Fibroblast of skin of back (primary cell): ENCODE measurements at places on chromosomes 3 and 15.

- peak; percentile 68 for DNase-seq
Measured at GRCh38 chr15:35723852-35724251, 177.9 kb upstream of the DPH6 start.

DNA sequence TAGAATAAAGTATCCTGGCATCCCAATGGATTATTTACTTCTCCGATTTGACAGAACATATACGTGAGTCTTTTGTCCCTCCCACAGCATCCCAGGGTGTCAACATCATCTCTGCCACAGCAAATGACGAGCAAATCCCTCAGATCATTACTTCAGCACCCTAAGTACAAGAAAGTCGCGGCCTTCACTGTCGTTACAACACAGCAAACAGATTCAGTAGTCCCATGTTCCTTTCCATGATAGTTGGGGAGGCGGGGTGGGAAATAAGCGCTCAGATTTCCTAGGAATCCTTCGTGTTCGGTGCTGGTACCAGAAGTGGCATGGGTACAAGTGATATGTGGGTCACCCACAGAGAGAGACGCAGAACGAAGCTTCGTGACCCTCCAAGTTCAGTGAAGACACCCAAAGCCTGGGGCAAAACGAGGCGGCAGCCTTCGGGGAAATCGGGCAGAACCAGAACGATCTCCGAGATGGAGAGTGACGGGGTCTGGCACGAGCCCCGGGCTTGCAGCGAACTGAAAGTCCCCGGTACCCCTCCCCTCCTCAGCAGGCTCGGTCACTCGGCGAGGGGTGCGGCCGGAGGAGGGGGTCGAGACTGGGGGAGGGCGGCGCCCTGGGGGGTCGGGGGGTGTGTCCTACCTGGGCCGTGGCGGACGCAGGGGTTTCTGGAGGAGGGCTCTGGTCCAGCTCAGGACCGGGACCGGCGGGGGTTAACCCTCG, 619 bp downstream of the TTBK2 start:
- peak; percentile 45 for DNase-seq

GRCh38 chr15:29102911-29103823, 166.5 kb downstream of the NSMCE3 start:
- DNase-seq = no peak

DNA sequence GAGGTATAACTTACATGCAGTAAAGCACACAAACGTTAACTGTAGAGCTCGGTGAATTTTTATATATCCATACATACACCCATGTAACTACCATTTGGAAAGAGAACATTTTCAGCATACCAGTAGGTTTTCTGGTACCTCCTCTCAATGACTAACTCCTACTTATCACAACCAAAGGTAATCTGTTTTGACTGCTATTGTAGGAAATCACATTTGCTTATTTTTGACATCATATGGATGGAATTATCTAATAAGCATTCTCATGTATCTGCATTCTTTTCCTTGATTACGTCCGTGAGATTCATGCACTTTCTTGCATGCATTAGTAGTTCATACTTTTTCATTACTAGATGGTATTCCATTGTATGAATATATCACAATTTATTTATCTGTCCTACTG, 76.8 kb downstream of the CSNK1G1 start:
- no peak for DNase-seq

DNA sequence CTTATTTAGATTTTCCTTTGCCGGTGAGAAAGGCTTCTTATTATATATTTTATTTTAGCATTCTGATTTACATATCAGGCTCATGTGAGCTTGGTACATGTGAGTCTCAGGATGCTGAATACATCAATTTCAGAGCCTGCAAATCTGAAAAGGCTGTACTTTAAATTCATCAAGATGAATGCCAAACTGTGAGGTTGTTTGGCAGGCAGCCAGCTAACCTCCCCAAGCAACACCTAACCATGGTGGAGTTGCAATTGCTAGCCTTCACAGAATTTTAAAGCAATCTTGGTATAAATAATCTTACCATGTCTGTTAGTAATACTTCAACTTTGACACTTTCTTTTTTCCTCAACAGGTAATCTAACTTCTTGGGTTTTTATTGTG, 252.5 kb downstream of the CDIN1 start:
- DNase-seq = no peak

GRCh38 chr3:22779737-22780136, 423.4 kb upstream of the UBE2E2 start:
- DNase-seq = no peak

DNA sequence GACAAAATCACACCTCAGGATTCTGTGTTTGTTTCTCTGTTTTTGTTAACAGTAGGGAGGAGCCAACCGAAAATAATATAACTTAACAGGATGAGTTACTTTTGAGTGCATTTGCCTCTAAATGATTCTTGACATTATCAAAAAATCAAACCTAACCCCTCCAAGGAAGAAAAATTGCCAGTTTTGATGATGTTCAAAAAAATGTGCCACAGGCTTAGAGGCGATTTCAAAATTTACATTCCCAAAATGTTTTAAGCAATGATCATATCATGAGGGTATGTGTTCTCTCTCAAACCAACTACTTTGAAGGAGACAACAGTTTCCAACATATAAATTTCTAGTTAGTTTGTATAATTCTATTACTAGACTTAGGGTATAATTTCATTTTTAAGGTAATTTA, 6.7 kb downstream of the VGLL3 start:
- peak; percentile 76 for DNase-seq

- DNase-seq = no peak
Measured at GRCh38 chr3:72350761-72351505, 497.3 kb downstream of the SHQ1 start.

DNA sequence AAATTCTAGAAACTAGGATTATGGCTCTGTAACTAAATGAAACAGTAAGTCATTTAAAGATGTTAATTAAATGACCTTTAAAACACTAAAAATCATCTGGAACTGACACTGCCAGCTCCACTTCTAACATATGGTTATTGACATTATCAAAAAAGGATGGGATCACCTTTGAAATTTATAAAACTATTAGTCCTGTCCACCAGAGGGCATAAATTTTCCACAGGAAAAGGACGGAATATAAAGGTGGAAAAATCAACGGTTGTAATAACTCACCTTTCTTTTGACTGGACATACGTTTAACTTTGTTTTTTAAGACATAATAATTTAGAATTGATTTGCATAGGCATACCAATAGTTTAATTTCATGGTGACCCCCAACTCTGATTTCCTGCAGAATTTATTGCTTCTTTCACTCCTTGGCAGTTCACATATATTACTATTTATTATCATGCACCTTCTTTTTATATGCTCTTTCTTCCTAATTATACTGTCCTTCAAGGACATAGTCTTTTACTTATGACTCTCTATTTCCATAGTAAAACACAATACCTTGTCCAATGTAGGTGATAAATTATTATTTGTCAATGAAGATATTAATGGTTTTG, 345.7 kb downstream of the CADM2 start:
- no peak for DNase-seq

GRCh38 chr15:68228971-68229385, 550 bp downstream of the CLN6 start:
- no peak for DNase-seq

DNA sequence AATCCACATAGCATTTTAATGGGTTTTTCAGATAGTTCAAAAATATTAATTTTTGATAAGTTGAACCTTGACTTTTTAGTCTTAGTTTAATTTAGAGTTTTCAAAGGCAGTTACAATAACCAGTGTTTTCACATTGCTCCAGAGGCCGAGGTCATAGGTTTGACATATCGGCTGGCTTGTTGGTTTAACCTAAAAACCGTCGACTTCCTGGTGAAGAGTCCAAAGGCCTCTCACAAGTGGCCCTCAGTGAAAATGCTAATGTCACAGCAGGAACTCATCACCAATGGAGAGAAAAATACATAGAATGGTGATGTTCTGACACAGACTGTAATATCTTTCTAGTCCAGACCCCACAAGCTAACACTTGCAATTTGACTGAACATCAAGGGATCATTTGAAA, 642.3 kb downstream of the PLOD2 start:
- no peak for DNase-seq

DNA sequence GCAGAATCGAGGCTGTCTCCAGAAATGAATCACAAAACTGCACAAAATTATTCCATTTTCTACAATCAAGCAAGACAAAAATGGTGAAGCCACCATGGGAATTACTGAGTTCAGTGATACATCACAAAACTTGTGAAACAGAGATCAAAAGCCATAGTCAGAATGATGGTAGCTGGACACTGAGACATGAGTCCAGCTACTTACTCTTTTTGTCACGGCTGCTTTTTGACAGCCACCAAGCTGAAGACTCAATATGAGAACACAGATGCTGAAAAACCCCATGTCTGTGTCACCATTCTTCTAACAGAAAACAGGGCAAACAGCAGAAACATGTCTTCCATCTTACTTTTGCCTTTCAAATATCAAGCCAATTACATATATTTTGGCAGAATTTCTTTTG, 237.6 kb downstream of the LPP start:
- DNase-seq = no peak

GRCh38 chr3:141808586-141808985, 45.4 kb downstream of the GRK7 start:
- DNase-seq = no peak

GRCh38 chr3:74691946-74692345, 77.5 kb upstream of the CNTN3 start:
- no peak for DNase-seq

GRCh38 chr3:194977356-194977755, 291.7 kb downstream of the FAM43A start:
- no peak for DNase-seq

DNA sequence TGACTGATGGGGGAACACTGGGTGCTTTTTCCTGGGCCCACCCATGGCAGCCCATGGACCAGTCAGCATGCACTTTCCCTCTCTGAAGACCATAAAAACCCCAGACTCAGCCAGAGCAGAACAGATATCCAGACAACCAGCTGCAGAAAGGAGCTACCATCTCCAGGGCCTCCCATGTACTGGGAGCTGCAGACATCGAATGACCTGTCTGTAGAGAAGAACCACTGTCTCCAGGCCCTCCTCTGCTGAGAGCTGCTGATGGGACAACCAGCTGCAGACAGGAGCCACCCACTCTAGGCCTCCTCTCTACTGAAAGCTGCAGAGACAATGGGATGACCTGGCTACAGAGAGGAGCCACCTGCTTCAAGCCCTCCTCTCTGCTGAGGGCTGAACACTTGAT, 66.6 kb downstream of the PROS1 start:
- DNase-seq = no peak

- DNase-seq = no peak
Measured at GRCh38 chr3:16801223-16801622, 83.5 kb upstream of the PLCL2 start.

- DNase-seq = no peak
Measured at GRCh38 chr3:24802614-24803013, 308.0 kb upstream of the THRB start.

- no peak for DNase-seq
Measured at GRCh38 chr3:133706033-133706432, 40.2 kb upstream of the TF start.

DNA sequence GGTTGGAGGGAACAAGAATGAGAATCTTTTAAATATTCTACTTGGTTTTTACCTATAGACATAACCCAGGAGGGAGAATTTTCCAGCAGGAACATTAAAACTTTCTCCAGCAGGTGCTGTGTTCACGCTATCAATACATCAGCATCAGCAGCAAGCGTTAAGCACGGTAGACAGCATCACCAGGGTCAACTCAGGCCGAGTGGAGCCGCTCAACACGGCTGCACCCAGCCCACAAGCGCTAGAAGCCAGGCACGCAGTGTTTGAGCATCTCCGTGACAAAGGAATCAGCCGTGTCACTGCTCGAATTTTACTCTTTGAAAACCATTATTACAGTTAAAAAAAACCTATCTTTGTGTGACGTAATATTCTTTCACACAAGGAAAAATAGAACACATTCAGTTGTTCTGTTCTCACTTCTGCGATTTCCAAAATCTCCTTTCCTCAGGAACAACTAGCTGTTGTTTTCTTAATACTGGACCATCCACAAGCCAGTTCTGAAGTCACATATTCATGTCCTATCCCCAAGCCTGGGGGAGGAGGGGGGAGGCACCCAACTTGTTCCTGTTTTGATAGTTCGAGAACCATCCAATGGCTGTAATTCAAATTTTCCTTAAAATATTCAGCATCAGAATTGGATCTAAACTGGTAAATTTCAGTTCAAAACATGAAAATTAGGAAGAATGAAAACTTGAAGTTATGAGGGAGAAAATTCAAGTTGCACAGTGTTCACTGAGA, 77.9 kb downstream of the ADAMTS17 start:
- DNase-seq = no peak

DNA sequence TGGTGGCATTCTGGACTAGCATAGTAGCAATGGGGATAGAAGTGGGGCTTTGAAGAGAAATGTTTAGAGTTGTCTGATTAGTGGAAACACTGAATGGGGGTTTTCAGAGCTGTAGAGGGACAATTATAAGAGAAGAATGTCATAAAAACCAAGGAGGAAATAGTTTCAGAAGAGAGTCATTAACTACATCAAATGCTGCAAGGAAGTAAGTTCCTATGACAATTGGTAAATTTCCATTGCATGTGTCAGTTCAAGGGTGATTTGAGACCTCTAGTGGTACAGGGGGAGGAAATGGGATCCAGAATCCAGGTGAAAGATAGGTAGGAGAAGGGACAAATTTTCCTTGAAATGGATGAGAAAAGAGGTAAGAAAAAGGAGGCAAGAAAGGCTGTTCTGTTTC, 68.3 kb upstream of the TBC1D5 start:
- DNase-seq = peak; percentile 86

- DNase-seq = no peak
Measured at GRCh38 chr3:54831112-54831511, 96.7 kb downstream of the LRTM1 start.

- no peak for DNase-seq
Measured at GRCh38 chr15:49088996-49089395, 42.8 kb upstream of the SECISBP2L start.

- DNase-seq = peak; percentile 50
Measured at GRCh38 chr15:22918056-22918455, 62.1 kb downstream of the CYFIP1 start.

- no peak for DNase-seq
Measured at GRCh38 chr3:127100459-127101410, 92.2 kb upstream of the PRR23E start.
